ENCODE measurements at places on chromosomes 1 and 21.

DNA sequence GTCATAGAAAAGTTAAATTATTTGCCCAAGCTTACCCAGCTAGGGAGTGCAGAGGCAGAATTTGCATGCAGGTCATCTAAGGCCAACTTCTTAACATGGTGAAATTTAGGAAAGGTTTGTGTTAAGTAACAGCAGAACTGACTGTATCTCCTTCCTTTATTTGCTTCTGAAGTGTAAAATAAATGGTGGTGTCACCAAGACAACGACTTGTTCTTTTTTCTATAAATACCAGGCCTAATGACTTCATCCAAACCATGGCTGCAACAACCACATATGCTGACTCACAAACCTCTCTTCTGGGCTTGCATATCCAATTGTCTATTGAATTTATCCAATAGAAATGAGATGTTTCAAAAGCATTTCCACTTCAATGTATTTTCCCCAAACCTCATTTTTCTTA is 19.1 kb downstream of the COL24A1 start:
- no peak for DNase-seq

DNA sequence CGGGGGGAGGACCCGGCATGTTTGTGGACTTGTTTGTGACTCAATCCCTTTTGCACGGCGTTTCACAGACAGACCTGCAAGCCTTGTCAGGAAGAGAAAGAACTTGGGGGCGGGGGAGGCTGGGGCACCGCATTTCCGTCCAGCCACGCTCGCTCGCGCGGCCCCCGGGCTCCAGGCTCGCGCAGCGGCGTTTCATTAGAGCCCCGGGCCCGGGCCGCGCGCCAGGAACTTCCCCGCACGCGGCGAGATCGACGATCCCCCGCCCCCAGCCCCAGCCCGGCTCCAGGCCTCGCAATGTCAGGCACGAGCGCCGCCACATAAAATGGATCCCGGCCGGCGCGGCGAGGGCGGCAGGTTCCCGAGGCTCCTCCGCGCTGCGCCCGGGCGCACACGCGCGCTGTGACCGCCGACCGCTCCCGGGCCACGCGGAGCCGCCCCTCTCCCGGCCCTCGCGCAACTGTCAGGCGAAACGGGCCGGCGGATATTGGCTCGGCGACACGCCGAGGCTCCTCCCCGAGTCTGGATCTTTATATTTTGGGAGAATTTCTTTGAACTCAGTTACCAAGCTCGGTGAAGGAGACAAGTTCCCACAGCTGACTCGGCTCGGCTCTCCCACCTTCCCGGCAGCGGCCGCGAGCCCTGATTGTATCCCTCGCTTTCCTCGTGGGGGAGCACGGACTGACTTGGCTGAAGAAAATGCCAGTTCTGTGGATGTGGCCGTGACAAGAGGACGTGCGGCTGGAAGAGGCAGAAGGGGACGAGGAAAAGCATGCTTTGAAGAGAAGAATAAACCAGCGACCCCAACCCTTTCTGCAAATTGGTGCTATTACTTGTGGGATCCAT is at the start of gene KIF26B:
TSS of gene KIF26B (plus strand) at position 557 of the 843 bp plus-strand sequence. CDS start 440 bp downstream, outside the sequence.
- DNase-seq: peak; percentile 87

- no peak for DNase-seq
Observed at GRCh38 chr1:153539395-153540093, 1.2 kb downstream of the S100A5 start.

DNA sequence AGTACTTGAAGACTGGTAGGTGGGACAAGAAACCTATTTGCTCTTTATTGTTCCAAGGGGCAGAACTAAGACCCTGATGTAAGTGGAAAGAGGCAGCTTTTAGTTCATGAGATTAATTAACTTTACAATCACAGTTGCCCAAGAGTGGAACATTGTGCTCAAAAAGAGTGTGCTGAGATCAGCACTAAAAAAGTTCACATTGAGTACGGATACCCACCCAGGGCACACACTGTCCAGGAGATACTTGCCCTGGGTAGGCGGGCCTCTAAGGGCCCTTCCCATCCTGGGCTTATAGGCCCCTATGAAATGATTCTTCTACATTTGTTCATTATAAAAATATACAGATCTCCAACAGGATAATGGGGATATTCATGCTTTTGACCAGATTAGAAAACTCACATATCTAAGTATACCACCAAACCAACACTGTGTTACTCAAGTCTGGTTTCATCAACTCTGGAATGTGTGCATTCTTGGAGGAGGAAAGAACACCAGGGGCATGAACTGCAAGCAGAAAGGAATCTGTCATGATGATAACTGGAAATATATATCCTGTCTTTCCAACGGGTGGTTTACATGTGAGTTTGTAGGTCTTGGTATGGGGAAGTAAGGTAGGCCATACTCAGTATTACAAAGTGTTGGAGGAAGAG is 626.2 kb downstream of the SMYD3 start:
- no peak for DNase-seq

GRCh38 chr1:95086949-95087533 is 14.3 kb upstream of the ALG14 start:
- peak; percentile 56 for DNase-seq

GRCh38 chr1:36207339-36207738 is 16.9 kb upstream of the THRAP3 start:
- DNase-seq: no peak

DNA sequence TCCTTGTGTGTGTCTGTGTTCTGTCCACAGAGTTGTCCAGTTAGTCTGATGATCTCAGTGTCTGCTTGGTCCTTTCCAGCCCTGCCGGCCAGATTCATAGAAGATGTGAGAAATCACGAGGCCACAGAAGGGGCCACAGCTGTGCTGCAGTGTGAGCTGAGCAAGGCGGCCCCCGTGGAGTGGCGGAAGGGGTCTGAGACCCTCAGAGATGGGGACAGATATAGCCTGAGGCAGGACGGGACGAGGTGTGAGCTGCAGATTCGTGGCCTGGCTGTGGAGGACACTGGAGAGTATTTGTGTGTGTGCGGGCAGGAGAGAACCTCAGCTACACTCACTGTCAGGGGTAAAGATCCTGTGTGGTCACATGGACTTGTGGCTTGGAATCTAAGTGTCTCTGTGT is 95.8 kb downstream of the OBSCN start:
- DNase-seq: no peak

- DNase-seq: no peak
Observed at GRCh38 chr1:13766592-13767564, 66.9 kb downstream of the PRDM2 start.

DNA sequence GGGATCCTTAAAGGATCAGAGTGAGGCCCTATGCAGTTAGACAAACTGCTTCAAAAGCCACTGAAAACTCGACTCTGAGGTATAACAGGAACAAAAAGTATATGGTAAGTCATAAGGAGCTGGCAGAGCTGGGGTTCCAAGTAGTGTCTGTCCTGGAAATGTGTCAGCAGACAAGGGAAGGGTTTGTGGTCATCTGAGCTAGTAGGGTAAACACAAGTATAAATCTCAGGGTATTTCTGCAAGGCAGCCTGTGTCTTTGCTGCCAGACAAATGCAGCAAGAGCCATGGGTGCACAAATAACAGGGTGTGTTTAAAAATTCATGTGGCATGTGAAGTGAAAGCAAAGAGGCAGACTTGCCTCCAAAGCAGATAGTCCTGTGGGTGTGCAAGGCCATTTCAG is 759.0 kb upstream of the ADAMTS5 start:
- DNase-seq: no peak

- DNase-seq: no peak
Observed at GRCh38 chr21:29186246-29186645, 55.8 kb downstream of the MAP3K7CL start.

GRCh38 chr1:213264531-213264930 is 213.5 kb downstream of the RPS6KC1 start:
- no peak for DNase-seq

DNA sequence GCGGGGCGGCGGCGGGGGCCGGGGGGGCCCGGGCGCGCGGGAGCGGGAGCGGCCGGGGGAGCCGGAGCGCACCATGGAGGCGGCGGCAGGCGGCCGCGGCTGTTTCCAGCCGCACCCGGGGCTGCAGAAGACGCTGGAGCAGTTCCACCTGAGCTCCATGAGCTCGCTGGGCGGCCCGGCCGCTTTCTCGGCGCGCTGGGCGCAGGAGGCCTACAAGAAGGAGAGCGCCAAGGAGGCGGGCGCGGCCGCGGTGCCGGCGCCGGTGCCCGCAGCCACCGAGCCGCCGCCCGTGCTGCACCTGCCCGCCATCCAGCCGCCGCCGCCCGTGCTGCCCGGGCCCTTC is 546 bp downstream of the SKI start:
- no peak for DNase-seq

GRCh38 chr1:240658312-240658960 is 46.5 kb upstream of the GREM2 start:
- no peak for DNase-seq

- no peak for DNase-seq
Observed at GRCh38 chr1:204128464-204128963, 23.3 kb downstream of the ETNK2 start.

- no peak for DNase-seq
Observed at GRCh38 chr1:223006371-223006770, 136.7 kb downstream of the TLR5 start.

DNA sequence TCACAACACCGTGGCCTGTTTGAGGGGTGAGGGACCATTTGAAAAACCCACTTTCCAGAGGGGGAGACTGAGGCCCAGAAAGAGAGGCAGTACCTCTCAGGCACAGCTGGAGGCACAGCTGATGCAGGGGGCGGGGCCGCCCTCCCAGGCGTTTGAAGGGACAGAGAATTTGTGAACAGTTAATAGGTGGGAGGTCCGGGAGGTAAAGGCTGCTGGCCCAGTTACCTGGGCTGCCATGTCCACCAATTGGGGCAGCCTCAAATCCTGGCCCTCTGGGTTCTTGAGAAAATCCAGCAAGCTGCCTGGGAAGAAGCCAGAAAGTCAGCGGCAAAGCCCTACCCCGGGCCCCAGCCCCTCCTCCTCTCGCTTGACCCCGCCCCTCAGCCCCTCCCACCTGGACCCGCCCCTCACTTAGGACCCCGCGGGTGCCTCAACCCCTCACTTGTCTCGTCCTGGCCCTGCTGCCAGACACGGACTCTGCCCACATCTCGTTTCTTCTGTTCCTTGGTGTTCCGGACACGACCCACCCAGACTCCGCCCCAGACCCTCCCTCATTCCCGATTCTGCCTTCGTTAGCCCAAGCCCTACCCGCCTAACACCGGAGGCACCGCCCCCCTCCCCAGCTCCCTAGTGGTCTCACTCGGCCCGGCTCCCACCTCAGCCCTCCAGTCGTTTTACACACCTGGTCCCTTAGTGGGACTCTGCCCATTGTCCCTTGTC is 10.8 kb upstream of the AHDC1 start:
- peak; percentile 77 for DNase-seq

- no peak for DNase-seq
Observed at GRCh38 chr1:156776942-156777341, 9.6 kb downstream of the PRCC start.

DNA sequence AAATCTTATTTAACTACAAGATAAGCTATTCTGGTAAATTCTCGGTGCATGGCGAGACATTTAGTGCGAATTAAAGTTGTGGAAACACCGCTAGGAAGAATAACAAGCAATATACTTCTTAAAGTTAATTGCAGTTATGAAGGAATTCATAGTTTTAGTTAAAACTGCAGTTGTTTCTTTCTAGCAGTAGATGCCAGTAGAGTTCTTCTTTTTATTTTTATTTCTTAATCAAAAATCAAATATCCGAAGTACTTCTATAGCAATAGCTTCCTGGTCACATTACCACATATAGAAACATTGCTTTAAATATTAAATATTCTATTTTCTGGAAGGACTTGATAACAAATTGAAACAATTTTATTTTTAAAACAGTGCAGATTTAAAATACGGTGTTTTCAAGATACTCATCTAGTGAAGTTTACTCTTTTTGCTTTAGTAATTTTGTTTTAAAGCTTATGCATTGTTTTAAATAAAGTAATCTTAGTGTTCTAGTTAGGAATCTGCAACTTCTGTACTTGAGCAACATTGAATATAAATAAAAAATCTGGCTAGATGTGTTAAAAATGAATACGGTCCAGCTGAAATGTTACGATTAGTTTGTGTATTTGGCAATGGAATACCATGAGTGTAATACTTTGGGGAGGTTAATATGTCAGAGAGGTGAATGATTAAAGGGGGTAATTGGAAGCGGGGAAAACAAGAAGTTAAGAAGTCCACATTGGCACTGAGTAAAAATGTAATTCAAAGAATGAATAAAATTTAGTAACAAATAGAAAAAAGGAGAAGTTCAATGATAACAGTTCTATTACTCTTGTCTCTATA is 2.7 kb upstream of the PRKACB start:
- no peak for DNase-seq

DNA sequence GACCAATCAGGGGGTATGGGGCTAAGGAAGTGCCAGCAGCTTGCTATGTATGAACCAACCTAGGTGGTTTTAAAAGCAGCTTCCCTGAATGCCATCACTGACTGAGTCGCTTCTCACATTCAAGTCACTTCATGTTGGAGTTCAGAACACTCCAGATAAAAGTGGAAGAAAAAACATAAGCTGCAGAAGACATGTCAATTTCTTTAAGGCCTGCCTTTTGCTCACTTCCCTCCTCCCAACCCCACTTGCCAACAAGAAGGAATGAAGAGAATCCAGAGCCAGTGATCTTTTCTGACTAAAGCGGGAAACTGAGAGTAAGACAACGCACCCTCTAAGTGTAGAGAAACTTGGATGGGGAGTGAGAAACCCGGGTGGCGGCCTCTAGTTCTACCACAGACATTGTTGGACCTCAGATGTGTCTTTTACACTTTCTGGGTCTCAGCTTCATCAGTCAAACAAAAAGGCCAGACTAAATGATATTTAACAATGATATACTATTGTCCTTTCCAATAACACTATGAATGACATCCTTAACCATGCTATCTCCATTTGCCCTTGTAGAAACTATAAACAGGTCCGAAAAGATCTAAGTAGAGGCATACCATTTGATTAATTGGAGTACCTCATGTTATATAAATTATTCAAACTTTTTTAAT is 54.1 kb downstream of the LUZP1 start:
- DNase-seq: no peak

GRCh38 chr1:81999364-81999763 is 198.6 kb downstream of the ADGRL2 start:
- DNase-seq: no peak

DNA sequence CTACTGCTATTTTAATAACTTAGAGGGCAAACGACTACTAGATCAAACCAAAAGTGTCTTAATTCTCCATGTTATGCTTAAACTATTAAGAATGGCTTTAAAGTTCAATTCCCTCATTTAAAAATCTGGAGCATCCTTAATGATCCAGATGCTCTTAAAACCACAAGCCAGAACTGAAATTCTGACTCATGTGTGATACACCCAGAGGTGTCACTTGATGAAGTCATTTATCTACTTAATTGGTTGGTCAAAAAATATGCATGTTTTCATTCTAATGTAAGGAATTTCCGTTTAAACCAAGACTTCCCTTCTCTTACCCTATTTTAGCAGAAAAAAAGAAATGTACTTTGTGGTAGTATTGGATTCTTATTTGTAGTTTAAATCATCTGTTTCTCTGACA is 1261.2 kb upstream of the B3GALT2 start:
- no peak for DNase-seq

GRCh38 chr1:117045644-117046043 is 14.5 kb upstream of the TTF2 start:
- DNase-seq: no peak

Measured in eye (tissue), 1 donor.